Cardiac muscle cell (in vitro differentiated cells and primary cell): ENCODE measurements at places on chromosomes 5 and 9. TPM values are rescaled to one million over a fixed set of nuclear protein-coding genes. Genes with fewer than 3 reads are reported as not detected.

OBP2B gene
- total RNA-seq = not detected in 2 replicates

FOXI1 gene
- total RNA-seq = not detected in 2 replicates

SLC26A2 gene
- 6.8 and 7.0 TPM in 2 replicates for total RNA-seq

ZFP37 gene
- 2.2 and 3.8 TPM in 2 replicates for total RNA-seq

UBAP1 gene
- 23.5 and 28.6 TPM in 2 replicates for total RNA-seq

GPSM1 gene
- 88.3 and 116 TPM in 2 replicates for total RNA-seq

SPATA31A3 gene
- total RNA-seq = not detected in 2 replicates

HTR1A gene
- not detected in 2 replicates for total RNA-seq

MYOZ3 gene
- 2.1 and 6.8 TPM in 2 replicates for total RNA-seq

INSL6 gene
- total RNA-seq = not detected in 2 replicates

NUTM2F gene
- 1.7 TPM in 1 of 2 replicates, not detected in the other for total RNA-seq

ARL14EPL gene
- not detected in 2 replicates for total RNA-seq

FOXD4L4 gene
- 0.07 and 0.42 TPM in 2 replicates for total RNA-seq

CEP72 gene
- 3.5 and 8.5 TPM in 2 replicates for total RNA-seq

CENPP gene
- total RNA-seq = 1.6 TPM in 2 replicates

PCDHB15 gene
- 21.3 and 32.4 TPM in 2 replicates for total RNA-seq

GFI1B gene
- 0.06 and 0.07 TPM in 2 replicates for total RNA-seq

PCDHGA4 gene
- 1.5 and 1.8 TPM in 2 replicates for total RNA-seq

ADAMTS13 gene
- 12.2 and 16.9 TPM in 2 replicates for total RNA-seq
